ENCODE measurements at places on chromosomes 16 and 17. TPM values are rescaled to one million over a fixed set of nuclear protein-coding genes. Genes with fewer than 3 reads are reported as not detected.

The HSD3B7 gene
- 4.1 TPM for total RNA-seq

The TUBB3 gene
- total RNA-seq: 10.2 TPM

The PSMB3 gene
- total RNA-seq: 405 TPM

The QRICH2 gene
- 1.8 TPM for total RNA-seq

The ZNF469 gene
- 0.07 TPM for total RNA-seq

The CA5A gene
- total RNA-seq: not detected

The SCARF1 gene
- 2.3 TPM for total RNA-seq

The PPP1R27 gene
- total RNA-seq: not detected

The IGF2BP1 gene
- not detected for total RNA-seq

The FN3KRP gene
- total RNA-seq: 51.2 TPM

The NFATC3 gene
- 64.2 TPM for total RNA-seq

The PIK3R5 gene
- total RNA-seq: 46.9 TPM

The HIC1 gene
- 36.8 TPM for total RNA-seq

The MRPS7 gene
- 72.3 TPM for total RNA-seq

The UQCRC2 gene
- 329 TPM for total RNA-seq

The CPSF4L gene
- not detected for total RNA-seq

All from activated naive CD4-positive, alpha-beta T cell treated with anti-CD3 and anti-CD28 coated beads, Interleukin-2, amount 50 U/mL, for 72 hours (primary cell).